Stimulated activated CD8-positive, alpha-beta memory T cell treated with anti-CD3 and anti-CD28 coated beads, Interleukin-4, amount 100 ng/mL, for 1 hour (primary cell): ENCODE measurements at places on chromosomes 6 and 20.

- no peak for DNase-seq
Observed at GRCh38 chr20:59824711-59825562, 108.5 kb downstream of the SYCP2 start.

DNA sequence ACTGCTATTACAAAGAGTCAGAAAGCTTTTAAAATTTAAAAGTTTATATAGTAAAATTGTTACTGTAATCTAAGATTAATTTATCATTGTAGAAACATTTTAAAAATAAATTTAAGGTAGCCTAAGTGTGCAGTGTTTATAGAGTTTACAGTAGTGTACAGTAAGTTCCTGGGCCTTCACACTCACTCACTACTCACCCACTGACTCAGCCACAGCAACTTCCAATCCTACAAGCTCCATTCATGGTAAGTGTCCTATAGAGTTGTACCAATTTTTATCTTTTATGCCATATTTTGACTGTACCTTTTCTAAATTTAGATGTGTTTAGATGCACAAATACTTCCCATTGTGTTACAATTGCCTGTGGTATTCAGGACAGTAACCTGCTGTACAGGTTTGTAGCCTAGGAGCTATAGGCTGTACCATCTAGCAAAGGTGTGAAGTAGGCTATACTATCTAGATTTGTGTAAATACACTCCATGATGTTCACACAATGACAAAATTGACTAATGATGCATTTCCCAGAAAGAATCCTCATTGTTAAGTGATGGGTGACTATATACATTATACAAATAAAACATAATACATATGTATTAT is 10.2 kb upstream of the TMEM170B start:
- DNase-seq: no peak

GRCh38 chr6:159221486-159222170 is 52.4 kb downstream of the FNDC1 start:
- DNase-seq: no peak

- DNase-seq: no peak
Observed at GRCh38 chr6:90090866-90091265, 196.6 kb downstream of the GJA10 start.

- no peak for DNase-seq
Observed at GRCh38 chr6:108660251-108660650, 99.5 kb downstream of the FOXO3 start.

GRCh38 chr6:150006961-150007464 is 18.3 kb downstream of the RAET1L start:
- DNase-seq: no peak

DNA sequence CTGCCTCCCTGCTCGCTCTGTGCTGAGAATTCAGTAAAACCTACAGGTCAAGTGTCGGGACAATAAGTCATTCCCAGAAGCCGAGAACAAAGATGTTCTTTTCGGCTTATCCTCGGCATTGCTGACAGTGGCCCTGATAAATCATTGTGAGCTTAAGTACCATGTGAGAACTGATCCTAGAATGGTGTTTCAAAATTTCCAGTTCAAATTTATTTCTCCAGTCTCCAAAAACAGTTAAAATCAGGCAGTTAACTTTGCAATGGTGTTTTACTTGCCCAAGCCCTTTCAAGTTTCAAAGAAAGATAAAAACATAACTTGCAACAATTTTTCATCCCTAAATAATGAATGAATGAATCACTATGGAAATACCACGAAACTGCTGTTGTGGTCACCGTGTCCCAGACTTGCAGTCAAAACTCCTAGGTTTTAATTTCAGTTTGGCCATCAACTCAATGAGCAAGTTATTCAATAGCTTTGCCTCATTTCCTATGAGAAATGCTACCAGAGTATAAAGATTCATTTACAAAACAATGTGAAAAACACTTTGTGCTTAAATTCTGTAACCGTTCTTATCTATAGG is 4.3 kb downstream of the ATP5F1E start:
- DNase-seq: no peak
